ENCODE measurements at places on chromosomes 7 and 10.
A peak's percentile ranks its signal among the peaks of the same experiment; 100 is the strongest.

DNA sequence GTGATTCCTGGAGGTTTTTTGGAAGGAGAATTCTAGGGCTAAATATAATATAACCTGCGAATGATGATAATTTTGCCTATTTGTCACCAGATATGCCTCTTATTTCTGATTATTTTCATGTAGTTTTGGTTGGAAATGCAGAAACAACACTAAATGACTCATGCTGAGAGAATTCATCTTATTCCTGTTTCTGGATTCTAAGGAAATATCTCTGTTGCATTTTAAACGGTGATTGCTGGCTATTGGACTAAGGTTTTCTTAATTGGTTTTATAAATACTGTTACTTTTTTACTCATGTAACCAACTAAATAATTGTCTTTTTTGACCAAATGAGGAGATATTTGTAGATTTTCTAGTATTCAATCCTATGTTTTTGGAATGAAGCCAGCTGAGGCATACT lies 204.9 kb upstream of the NPSR1 start:
- DNase-seq, result no peak

GRCh38 chr10:79542626-79543025 lies 17.6 kb downstream of the SFTPA2 start:
- DNase-seq, result no peak

DNA sequence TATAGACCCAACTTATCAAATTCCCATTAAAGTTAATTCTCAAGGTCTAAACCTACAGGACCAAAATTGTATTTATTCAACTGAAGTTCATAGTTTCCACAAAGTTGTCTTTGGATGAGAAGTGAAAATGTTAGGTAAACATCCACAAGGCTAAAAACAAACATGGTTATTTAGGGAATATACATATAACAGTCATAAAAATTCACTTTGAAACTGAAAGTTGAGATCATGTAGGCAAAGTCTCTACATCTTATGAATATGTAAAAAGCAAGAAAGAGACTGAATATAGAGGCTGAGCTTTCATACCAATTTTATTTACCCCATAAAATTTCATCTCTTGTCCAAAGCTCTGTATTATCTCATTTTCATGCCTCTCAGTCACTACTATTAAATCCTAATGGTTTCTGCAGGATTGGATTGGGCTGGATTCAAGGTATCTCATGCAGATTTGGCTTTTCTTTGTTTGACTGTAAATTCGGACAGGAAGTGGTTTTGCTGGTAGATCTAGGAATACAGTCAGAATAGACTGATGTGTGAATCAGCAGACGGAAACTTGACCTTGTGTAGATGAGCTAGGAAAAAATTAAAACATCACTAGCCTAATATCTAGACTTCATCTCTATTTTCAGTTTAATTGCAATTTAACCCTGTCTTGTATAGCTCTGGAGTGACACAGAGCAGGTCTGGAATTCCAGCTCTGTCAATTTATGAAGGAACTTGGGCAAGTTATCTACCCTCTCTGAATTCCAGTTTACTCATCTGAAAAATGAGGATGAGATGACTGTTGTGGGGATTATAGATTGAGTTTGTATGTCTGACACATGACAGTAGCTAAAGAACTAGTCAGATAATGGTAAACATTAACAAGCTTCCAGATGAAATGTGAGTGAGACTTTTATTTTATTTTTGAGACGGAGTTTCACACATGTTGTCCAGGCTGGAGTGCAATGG lies 27.3 kb upstream of the SKAP2 start:
- DNase-seq, result no peak

- no peak for DNase-seq
Measured at GRCh38 chr7:9761224-9761623, 1212.4 kb upstream of the PHF14 start.

- no peak for DNase-seq
Measured at GRCh38 chr10:20200758-20201157, 384.5 kb downstream of the PLXDC2 start.

GRCh38 chr10:125407000-125407502 lies 246.7 kb upstream of the CTBP2 start:
- no peak for DNase-seq

- DNase-seq, result no peak
Measured at GRCh38 chr10:79149662-79150443, 81.1 kb downstream of the ZMIZ1 start.

- DNase-seq, result no peak
Measured at GRCh38 chr10:122671355-122671754, 28.3 kb downstream of the C10orf120 start.

DNA sequence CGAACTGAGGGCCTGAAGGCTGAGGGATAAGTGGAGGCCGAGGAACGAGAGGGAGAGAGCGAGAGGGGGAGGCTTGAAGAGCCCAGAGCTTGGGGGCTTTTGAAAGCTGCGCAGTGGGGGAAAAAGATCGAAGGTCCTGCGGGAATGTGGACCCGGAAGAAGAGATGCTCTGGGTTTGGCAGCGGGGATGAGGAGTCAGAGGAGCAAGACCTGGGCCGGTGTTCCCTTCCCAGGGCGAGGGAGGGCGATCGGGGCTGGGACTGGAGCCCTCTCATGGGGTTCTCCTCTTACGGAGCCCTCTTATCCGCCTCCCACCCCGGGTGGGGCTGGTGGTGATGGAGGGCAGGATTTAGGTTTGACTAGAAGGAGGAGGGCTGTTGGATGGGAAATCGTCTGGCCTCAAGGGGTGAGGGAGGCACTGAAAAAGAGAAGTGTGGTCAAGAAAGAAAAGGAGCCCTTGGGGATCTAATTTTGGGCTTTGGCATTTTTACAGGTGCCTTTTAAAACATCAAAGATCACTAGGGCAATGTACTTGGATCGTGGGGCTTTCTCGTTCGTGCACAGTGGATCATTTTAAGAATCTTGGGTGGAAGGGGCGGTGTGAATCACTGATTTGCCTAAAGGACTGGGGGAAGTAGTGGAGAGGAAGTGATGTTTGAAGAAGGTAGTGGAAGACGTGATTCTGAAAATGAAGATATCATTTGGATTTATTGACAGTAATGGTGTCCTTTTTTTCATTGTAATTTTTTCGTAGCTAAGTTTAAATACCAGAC lies 637 bp downstream of the SAMD8 start:
- DNase-seq, result peak; percentile 32

DNA sequence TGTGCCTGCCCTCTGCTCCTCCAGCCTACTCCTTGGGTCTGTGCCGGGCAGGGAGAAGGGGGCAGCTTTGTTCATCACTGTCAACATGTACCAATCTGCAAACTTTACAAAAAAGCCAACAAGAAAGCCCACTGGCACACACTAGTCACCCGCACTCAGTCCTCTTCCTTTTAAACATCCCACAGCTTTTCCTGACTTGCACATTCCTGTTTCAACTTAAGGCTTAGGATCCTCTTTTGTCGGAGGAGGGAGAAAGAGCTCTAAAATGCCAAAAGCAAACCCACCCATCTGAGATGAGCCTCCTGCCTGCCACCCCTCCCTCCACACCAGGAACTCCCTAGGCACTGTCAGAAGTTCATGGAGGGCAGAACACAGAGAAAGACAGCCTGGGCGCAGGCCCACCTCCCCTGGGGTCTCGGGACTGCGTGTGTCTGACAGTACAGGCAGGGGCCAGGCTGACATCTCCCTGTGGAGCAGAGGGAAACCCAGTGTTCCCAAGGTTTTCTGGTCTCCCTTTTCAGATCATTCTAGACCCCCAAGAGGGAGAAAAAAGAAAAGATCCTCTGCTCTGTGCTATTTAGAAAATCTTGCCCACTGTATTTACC lies 5.4 kb downstream of the PDIA4 start:
- DNase-seq, result no peak

- no peak for DNase-seq
Measured at GRCh38 chr7:50502001-50502684, 52.0 kb upstream of the FIGNL1 start.

- DNase-seq, result no peak
Measured at GRCh38 chr10:79391231-79392019, 44.2 kb downstream of the PPIF start.

GRCh38 chr7:22610263-22610662 lies 110.3 kb upstream of the STEAP1B start:
- no peak for DNase-seq

DNA sequence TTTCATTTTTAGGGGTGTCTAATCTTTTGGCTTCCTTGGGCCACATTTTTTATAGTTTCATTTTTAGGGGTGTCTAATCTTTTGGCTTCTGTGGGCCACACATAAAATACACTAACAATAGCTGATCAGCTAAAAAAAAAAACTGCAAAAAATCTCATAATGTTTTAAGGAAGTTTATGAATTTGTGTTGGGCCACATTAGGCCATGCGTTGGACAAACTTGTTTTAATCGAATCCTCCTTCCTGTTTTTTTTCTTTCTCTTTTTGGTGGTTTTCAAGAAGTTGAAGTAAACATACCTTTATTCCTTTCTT lies 37.4 kb downstream of the ZNRF2 start:
- peak; percentile 32 for DNase-seq

DNA sequence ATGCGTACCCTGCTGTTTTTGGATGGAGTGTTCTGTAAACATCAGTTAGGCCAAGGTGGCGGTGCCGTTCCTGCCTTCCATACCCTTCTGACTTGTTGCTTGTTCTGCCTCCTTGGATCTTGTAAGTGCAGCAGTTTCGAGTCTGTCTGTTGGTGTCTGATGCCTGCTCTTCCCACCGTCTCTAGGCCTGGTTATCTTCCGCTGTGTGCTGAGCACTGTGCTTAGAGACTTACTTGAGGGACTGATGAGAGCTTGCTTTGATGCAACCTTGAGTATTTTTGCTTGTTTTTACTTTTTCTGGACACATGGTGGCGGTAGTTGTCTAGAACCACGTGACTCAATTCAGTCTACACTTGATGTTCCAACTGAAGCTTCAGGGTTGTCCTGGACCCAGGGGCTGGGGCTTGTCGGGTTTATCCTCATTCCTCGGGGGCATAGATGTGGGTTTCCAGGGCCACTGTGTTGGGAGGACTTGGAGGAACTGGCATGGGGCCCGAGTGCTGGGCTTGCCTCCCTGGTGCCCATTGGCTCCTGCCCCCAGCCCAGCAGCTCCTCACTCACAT lies 14.4 kb upstream of the SPRN start:
- DNase-seq, result peak; percentile 23

GRCh38 chr7:138032186-138032585 lies 30.3 kb upstream of the CREB3L2 start:
- no peak for DNase-seq

- DNase-seq, result no peak
Measured at GRCh38 chr7:34128762-34129161, 223.4 kb downstream of the BMPER start.

DNA sequence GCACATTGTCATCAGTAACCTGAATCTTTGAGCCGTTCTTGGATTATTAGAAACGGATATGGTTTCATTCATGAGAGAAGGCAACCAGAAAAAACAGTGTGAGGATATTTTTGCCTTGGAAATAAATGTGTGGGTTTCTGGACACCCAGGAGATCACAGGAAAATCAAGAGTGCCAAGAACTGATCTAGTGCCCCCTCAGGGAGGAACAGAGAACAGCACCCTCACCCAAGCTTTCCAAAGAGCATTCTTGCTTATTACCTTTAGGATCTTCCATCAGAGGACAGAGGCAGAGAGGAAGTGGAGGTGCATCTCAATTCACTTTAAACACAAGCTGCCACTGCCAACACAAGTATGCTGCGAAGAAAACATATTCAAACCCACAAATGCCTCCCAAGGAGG lies 851.5 kb upstream of the COBL start:
- no peak for DNase-seq

GRCh38 chr7:137789215-137789882 lies 57.4 kb downstream of the DGKI start:
- no peak for DNase-seq

DNA sequence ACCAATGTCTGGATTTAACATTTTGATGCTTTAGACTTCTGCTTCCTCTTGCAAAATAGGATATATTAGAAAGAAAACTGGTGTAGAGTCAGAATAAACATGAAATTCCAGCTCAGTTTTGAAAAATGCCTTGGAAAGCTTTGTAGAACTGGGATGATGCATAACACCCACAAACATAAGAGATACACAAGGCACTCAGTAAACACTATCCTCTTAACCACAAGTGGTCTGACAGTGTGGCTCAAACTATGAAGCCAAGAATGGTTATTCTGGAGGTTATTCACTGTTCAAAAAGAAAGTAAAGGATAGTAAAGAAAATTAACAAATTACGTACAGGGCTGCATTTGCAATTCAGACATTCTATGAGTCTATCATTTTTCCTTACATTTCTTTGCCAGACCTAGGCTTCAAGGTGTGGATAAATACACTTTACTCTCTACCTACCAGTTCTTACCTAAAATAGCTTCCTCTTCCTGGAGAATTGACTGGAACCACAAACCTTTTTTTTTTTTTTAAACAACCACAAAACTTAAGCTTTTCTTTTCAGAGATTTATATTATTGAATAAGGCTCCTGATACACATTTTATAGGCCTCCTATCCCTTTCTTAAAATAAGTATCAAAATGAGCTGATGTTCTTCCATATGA lies 9.0 kb upstream of the RSBN1L start:
- no peak for DNase-seq

GRCh38 chr7:151012911-151013347 lies 11.4 kb downstream of the ATG9B start:
- no peak for DNase-seq

- no peak for DNase-seq
Measured at GRCh38 chr7:4190010-4190981, 491.8 kb upstream of the FOXK1 start.

GRCh38 chr10:62779487-62780248 lies 24.9 kb upstream of the ADO start:
- DNase-seq, result no peak

DNA sequence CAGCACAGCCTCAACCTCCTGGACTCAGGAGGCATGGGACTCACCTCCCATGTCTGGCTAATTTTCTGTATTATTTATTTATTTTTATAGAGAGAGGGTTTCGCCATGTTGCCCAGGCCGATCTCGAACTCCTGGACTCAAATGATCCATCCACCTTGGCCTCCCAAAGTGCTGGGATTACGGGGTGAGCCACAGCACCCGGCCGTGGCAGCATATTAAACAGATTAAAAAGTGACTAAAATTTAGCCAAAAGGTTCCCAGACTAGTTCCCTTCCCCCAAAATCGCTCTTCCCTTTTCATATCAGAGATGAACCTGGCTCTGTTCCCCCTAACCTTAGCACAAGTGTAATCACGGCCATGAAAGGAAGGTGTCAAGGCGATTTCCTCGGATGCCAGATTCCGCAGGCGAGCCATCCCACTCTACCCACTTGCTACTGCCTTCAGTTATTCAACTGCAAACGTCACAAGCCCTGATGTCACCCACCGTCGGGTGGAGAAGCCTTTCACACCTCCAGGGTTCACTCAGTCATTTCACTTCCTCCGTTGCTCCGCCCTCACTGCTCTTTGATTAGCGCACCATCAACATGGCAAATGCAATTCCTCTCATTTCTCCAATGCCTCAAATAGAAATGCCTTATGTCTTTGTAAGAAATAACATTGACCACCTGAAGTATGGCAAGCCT lies 104.7 kb upstream of the RHEB start:
- DNase-seq, result no peak

- no peak for DNase-seq
Measured at GRCh38 chr7:66899552-66900280, 21.3 kb upstream of the TMEM248 start.

DNA sequence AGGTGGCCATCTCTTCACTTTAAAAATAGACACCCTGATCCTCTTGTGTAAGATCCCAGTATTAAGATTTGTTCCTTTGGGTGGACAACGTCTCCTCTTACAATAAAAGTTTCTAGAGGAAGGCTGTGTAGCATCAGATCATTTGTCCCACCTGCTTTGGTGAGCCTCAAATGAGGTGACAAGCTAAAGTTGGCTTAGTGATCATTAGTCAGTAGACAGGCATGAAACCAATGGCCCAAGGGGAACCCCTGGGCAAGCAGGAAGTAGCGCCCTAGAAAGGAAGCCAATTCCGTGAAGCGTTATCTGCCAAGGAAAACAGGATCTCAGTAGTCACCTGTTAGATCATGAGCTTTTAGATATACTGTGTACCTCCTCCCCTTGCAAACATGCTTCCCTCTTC lies 66.8 kb downstream of the PCGF5 start:
- DNase-seq, result no peak
